ENCODE measurements at places on chromosomes 2 and 18. TPM values are rescaled to one million over a fixed set of nuclear protein-coding genes. Genes with fewer than 3 reads are reported as not detected.
A peak's percentile ranks its signal among the peaks of the same experiment; 100 is the strongest.

The STAT4 gene
- total RNA-seq = 0.26 TPM

The GLI2 gene
- total RNA-seq = 0.71 TPM

The SCN9A gene
- 0.34 TPM for total RNA-seq

The TP53I3 gene
- total RNA-seq = 3.2 TPM

The YPEL5 gene
- total RNA-seq = 98.0 TPM

The TFCP2L1 gene
- total RNA-seq = 0.90 TPM

The CAPN14 gene
- total RNA-seq = not detected

The LINC00305 gene
- not detected for total RNA-seq

The PARD6G gene
- 1.1 TPM for total RNA-seq

The HOXD13 gene
- not detected for total RNA-seq

The RESP18 gene
- not detected for total RNA-seq

The SEPTIN10 gene
- 39.8 TPM for total RNA-seq

The ZNF396 gene
- 0.79 TPM for total RNA-seq

DNA sequence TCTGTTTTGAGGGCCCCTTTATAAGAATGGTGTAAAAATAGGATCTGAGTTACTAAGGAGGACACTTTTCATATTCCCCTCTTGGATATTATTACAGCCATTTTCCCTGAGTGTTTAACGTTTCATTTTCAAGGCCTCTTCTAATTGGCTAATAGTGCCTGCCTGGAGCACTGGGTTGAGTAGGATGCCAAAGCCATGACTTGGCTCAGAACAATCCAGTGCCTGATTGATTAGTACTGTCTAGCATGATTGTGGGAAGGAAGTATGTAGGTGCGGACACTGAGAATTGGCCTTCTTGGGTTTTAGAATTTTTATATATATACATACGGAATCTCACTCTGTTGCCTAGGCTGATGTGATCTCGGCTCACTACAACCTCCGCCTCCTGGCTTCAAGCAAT is 66.1 kb downstream of the NAB1 start:
- H3K27me3 ChIP-seq = no peaks in the 10 kb centered on the region
- no peak for DNase-seq

DNA sequence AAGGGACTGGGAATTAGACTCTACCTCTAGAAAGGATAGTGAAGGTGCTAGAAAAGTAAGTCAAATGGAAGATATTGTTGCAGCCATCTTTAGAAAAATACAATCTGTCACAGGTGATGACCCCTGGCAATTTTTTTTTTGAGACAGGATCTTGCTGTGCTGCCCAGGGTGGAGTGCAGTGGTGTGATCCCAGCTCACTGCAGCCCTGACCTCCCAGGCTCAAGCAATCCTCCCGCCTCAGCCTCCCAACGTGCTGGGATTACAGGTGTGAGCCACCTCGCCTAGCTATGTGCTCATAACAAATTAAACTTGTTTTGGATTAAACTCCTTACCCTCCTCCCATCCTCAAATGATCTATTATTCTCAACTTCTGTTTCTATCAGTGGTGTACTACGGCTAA is 3.8 kb upstream of the GIGYF2 start:
- no peak overlapping the region for H3K27ac ChIP-seq
- H3K4me3 ChIP-seq = no peak overlapping the region
- H3K4me1 ChIP-seq = peaks cover 11% of the 10 kb centered on the region
- DNase-seq = no peak
- H3K27me3 ChIP-seq = no peaks in the 10 kb centered on the region
- no peaks in the 10 kb centered on the region for H3K36me3 ChIP-seq

- H3K27me3 ChIP-seq = no peaks in the 10 kb centered on the region
- no peaks in the 10 kb centered on the region for H3K4me1 ChIP-seq
- H3K36me3 ChIP-seq = no peaks in the 10 kb centered on the region
- H3K27ac ChIP-seq = no peak overlapping the region
Observed at GRCh38 chr2:52402128-52402527, 1365.5 kb upstream of the CHAC2 start.

DNA sequence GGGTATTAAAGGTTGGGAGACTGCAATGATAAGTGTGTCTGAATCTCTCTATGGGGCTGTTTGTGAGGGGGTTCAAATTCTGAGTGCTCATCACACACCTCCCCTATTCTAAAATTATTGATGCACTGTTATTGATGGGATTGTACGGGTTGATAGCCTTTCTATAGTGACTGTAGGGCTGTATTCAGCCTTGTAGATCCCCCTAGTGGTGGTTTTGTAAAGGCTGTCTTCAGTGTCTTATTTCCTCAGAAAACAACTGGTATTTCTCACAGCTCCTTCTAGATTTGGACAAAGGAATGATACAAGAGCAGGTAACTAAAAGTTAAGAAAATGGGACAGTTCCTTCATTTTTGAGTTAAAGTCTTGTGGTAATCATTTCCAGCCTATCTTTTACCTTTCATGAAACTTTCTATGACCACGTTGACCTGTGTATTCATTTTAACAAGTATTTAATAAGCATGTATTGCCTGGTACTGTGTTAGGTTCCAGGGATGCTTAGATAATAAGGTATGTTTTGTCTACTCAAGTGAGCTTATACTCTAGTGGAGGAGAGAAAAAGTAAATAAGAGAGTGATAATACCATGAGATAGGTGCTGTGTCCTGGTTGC is 21.2 kb downstream of the SMAD4 start:
- peaks cover 2% of the 10 kb centered on the region for H3K36me3 ChIP-seq
- H3K4me1 ChIP-seq = peaks cover 1% of the 10 kb centered on the region
- no peaks in the 10 kb centered on the region for H3K27me3 ChIP-seq
- DNase-seq = no peak
- no peak overlapping the region for H3K27ac ChIP-seq
- no peak overlapping the region for H3K4me3 ChIP-seq

DNA sequence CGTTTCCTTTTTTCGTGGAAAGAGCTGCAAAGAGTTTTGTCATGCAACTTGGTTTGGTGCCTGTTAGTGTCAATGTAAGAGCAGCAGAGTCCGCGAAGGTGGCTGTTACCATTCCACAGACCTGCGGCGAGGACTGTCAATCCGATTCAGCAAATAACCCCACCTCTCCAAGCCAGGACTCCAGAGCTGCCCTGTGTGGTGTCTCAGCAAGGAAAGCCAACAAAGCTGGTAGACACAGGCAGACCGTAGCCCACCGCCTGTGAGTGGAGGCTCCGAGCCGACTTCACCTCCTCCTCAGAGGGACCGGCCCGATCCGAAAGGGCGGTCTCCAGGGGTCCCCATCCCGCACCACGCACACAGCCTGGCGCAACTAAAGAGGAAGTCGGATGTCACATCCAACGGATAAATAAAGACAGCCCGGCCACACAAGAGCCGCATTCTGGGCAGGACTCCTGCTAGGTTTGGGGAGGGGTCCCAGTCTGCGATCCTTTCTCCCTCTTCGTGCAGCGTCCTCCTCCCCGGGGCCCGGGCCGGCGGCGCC is 819 bp downstream of the ANKRD44 start:
- H3K4me3 ChIP-seq = peak overlapping the region; percentile 68
- peak; percentile 27 for DNase-seq
- no peaks in the 10 kb centered on the region for H3K36me3 ChIP-seq
- H3K4me1 ChIP-seq = peaks cover 25% of the 10 kb centered on the region
- peak overlapping the region; percentile 74 for H3K27ac ChIP-seq
- no peaks in the 10 kb centered on the region for H3K27me3 ChIP-seq

DNA sequence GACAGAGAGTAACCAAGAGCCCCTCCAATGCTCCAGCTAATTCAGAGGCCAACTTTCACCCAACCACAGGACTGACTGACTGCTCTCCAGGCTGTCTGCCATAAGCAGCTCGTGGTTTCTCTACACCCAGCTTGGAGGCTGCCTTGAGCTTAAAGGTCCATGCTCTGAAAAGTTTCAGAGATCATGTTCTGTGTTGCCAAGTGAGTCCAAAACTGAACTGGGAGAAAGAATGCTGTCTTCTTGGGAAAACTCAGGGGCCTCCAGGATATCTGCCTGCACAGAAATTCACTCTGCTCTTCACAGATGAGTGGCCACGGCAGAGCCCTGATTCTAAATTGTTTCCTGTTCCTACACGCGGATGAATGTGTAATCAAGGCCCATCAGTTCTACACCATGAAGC is 51.1 kb downstream of the LPIN2 start:
- peak overlapping the region; percentile 39 for H3K27ac ChIP-seq
- DNase-seq = no peak
- peaks cover 26% of the 10 kb centered on the region for H3K4me1 ChIP-seq
- H3K4me3 ChIP-seq = no peak overlapping the region

- H3K4me3 ChIP-seq = no peak overlapping the region
- H3K4me1 ChIP-seq = no peaks in the 10 kb centered on the region
- no peaks in the 10 kb centered on the region for H3K36me3 ChIP-seq
- DNase-seq = no peak
- no peaks in the 10 kb centered on the region for H3K27me3 ChIP-seq
Observed at GRCh38 chr2:156622491-156622890, 186.3 kb downstream of the GPD2 start.

DNA sequence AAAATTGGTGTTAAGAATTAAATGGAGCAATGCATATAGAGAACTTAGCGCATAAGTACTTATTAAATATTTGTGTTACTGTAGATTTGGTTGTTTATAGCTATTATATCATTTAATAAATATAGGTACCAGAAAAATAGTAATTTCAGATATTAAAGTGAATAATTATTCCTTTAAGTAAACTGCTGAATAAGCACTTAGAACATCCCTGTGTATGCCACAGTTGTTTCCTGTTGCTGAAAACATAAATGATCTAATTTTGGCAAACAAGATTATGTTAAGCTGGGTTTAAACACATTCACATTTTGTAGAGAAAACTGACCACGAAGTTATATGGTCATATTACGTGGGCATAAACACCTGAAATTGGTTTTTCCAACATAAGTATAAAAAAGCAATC is 388.0 kb upstream of the ZNF804A start:
- H3K27ac ChIP-seq = no peak overlapping the region
- H3K4me3 ChIP-seq = no peak overlapping the region
- no peaks in the 10 kb centered on the region for H3K4me1 ChIP-seq
- no peak for DNase-seq
- no peaks in the 10 kb centered on the region for H3K27me3 ChIP-seq
- no peaks in the 10 kb centered on the region for H3K36me3 ChIP-seq

GRCh38 chr2:152433289-152433688 is 98.3 kb downstream of the FMNL2 start:
- no peaks in the 10 kb centered on the region for H3K36me3 ChIP-seq
- no peak overlapping the region for H3K4me3 ChIP-seq
- H3K27ac ChIP-seq = peak overlapping the region; percentile 79
- DNase-seq = no peak

DNA sequence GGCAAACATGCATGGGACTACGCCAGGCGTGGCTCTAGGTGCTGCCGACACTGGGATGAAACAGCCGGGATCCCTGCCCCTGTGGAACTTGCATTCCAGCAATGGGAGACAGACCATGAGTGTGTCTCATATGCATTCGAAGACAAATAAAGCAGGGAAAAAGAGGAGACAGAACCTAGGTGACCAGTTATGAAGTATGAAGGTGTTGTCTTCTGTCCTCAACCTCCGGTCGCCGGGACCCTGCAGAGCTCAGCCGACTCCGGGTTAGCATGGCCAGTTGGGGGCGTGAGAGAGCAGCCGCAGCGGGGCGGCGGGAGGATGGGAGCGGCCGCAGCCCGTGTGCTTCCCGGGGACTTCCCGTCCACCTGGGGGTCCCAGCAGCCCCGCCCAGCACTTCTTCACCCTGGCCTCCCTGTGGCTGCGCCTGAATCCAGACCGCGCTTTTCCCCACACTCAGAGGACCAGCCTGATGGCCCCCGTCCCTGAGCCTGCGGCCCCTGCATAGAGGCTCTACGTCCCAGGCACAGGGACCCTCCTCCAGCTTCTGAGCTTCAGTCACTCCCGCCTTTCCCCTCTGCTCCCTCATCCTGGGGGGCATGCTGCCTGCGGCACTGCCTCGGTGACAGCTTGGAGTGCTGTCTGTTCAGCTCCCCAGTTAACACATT is 11.4 kb downstream of the ID2 start:
- H3K27me3 ChIP-seq = no peaks in the 10 kb centered on the region
- H3K4me3 ChIP-seq = no peak overlapping the region
- H3K4me1 ChIP-seq = no peaks in the 10 kb centered on the region
- no peak for DNase-seq

GRCh38 chr18:470661-471501 is 29.6 kb downstream of the COLEC12 start:
- no peaks in the 10 kb centered on the region for H3K27me3 ChIP-seq
- no peak overlapping the region for H3K4me3 ChIP-seq
- no peak overlapping the region for H3K27ac ChIP-seq
- no peaks in the 10 kb centered on the region for H3K4me1 ChIP-seq
- no peak for DNase-seq

DNA sequence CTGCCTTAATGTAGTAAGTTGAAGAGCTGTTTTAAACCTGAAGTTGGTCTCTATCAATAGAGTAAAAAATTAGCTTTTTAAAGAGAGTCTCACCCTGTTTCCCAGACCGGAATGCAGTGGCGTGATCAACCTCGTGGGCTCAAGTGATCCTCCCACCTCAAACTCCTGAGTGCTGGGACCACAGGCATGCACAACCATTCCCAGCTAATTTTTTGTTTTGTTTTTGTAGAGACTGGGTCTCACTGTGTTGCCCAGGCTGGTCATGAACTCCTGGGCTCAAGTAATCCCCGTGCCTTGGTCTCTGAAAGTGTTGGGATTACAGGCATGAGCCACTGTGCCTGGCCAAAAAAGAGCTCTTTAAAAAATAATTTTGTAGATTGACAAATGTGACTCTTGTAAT is 40.3 kb downstream of the CRIM1 start:
- H3K4me1 ChIP-seq = peaks cover 59% of the 10 kb centered on the region
- peaks cover 29% of the 10 kb centered on the region for H3K36me3 ChIP-seq
- no peak for DNase-seq
- no peak overlapping the region for H3K27ac ChIP-seq
- no peaks in the 10 kb centered on the region for H3K27me3 ChIP-seq

DNA sequence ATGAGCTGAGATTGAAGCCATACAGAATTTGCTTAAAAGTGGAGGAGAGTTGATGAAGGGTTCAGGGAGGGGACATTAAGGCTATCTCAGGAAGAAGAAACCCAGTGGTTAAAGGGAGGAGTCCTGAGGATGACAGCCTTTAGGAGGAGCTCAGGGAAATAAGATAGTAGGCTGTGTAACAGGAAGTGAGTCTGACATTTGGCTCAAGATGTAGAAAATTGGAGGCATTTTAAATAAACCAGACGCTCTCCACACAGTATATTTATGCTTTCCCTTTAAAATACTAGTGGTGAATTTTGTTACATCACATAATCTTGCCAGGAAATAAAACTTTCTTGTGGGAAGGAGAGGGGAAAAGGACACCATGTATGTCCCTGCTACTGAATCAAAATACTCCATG is 11.6 kb downstream of the KCNH7 start:
- H3K4me3 ChIP-seq = no peak overlapping the region
- no peaks in the 10 kb centered on the region for H3K4me1 ChIP-seq
- no peaks in the 10 kb centered on the region for H3K27me3 ChIP-seq
- H3K27ac ChIP-seq = no peak overlapping the region
- no peaks in the 10 kb centered on the region for H3K36me3 ChIP-seq

GRCh38 chr2:116517936-116518335 is 1296.6 kb upstream of the DDX18 start:
- no peaks in the 10 kb centered on the region for H3K36me3 ChIP-seq
- no peaks in the 10 kb centered on the region for H3K27me3 ChIP-seq
- no peak for DNase-seq
- no peak overlapping the region for H3K4me3 ChIP-seq
- H3K4me1 ChIP-seq = no peaks in the 10 kb centered on the region

GRCh38 chr2:236036045-236036444 is 132.1 kb downstream of the GBX2 start:
- H3K27ac ChIP-seq = no peak overlapping the region
- DNase-seq = no peak
- H3K36me3 ChIP-seq = no peaks in the 10 kb centered on the region
- no peaks in the 10 kb centered on the region for H3K4me1 ChIP-seq
- H3K27me3 ChIP-seq = no peaks in the 10 kb centered on the region

- no peak overlapping the region for H3K4me3 ChIP-seq
- DNase-seq = no peak
- no peaks in the 10 kb centered on the region for H3K27me3 ChIP-seq
- no peaks in the 10 kb centered on the region for H3K36me3 ChIP-seq
- H3K27ac ChIP-seq = no peak overlapping the region
Observed at GRCh38 chr2:191218292-191218898, 26.8 kb upstream of the MYO1B start.
